GM13977 (cell line): ENCODE measurements at places on chromosomes 7 and 10.

DNA sequence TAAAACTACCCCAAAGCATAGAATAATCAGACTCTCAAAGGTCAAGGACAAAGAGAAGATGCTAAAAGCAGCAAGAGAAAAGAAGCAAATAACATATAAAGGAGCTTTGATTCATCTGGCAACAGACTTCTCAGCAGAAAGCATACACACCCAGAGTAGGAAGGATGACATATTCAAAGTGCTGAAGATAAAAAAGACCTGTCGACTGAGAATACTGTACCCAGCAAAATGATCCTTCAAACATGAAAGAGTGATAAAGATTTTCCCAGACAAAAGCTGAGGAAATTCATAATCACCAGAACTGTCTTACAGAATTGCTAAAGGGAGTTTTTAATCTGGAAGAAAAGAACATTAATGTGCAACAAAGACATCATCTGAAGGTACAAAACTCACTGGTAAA, 14.9 kb downstream of the KCNK18 start:
- no peak for DNase-seq

DNA sequence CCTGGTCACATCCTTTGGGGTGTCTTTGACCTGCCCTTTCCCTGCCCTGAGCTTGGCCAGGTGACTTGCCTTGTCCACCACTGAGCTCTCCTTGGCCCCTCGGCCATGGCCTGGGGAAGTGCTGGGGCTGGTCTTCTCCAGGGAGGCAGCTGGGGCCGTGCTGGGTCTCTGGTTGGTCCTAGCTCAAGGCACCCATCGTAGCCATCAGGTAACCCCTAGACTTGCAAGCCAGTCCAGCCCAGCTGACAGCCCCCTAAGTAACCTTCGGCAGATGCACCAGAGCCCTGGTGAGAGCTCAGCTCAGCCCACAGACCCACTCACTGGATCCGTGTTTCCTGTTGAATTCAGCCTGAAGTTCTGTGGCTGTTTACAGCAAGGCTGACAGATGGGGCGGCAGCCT, 176.2 kb upstream of the SHH start:
- DNase-seq, result no peak

GRCh38 chr7:74043523-74043951, 15.6 kb downstream of the ELN start:
- no peak for DNase-seq

DNA sequence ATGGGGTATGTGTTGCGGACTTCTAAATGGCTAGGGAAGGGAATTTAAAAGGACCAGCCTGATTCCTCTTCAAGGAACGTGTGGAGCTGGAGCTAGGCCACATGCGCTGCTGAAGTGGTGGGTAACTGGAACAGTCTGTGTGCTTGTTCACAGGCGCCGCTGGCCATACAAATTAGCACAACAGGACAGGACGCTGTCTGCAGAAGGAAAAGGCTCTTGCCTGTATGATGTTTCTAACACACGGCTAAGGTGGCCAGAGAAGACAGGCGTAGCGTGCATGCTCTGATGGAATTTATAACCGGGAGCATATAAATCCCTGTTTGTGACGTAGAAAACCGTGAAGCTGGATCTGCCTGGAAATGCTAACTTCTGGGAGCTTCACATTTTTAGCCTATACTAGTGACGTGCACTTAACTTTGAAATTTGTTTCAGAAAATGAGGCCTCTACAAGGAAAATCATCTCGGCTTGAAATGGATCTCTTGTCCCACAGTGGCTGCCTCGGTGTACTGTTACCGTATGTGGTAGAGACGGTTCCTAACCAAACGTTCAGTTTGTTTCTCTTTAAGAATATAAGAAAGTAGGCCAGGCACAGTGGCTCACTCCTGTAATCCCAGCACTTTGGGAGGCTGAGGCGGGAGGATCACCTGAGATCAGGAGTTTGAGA, 569.4 kb downstream of the PTPRN2 start:
- DNase-seq, result no peak

DNA sequence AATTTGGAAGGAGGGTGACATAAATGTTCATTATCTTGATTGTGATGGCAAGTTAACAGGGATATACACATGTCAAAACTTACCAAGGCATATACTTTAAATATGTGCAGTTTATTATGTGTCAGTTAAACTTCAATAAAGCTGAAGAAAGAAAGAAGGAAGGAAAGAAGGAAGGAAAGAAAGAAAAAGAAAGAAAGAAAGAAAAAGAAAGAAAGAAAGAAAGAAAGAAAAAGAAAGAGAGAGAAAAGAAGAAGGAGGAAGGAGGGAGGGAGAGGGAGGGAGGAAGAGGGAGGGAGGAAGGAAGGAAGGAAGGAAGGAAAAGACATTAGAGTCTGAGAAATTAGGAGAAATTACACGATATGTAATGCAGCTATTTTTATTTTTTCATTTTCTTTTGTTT, 15.9 kb upstream of the GSTK1 start:
- DNase-seq, result no peak

GRCh38 chr7:26348234-26348851, 56.7 kb downstream of the SNX10 start:
- DNase-seq, result no peak

DNA sequence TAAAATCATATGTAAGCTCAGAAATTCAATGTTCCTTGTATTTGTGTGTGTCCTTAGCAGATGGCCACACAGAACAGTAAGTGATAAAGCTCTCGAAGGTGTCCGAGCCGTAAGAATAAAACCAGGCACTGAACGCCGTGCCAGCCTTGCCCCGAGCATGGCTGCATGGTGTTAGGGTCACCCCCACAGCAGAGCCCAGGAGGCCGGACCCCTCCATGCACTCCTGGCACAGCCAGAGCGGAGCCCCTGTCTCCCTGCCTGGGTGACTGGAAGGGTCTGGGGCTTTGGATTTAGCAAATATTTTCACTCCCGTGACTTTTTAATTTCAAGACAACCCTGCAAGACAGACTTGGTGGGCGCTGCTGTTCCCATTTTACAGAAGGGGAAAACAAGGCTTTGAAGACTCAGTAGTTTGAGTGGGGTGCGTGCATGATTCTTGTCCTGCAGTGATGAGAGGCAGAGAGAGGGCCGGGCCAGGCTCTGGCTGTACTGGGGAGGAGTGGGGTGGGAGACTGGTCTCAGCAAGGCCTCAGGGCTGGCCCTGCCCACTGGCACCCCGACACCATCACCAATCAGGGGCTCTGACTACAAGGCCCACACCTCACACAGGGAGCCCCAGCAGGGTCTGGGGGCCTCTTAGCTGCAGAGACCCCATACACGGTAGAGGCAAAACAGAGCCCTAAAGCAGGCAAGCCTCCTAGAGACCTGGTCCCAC, 39.4 kb downstream of the VIPR2 start:
- DNase-seq, result no peak

DNA sequence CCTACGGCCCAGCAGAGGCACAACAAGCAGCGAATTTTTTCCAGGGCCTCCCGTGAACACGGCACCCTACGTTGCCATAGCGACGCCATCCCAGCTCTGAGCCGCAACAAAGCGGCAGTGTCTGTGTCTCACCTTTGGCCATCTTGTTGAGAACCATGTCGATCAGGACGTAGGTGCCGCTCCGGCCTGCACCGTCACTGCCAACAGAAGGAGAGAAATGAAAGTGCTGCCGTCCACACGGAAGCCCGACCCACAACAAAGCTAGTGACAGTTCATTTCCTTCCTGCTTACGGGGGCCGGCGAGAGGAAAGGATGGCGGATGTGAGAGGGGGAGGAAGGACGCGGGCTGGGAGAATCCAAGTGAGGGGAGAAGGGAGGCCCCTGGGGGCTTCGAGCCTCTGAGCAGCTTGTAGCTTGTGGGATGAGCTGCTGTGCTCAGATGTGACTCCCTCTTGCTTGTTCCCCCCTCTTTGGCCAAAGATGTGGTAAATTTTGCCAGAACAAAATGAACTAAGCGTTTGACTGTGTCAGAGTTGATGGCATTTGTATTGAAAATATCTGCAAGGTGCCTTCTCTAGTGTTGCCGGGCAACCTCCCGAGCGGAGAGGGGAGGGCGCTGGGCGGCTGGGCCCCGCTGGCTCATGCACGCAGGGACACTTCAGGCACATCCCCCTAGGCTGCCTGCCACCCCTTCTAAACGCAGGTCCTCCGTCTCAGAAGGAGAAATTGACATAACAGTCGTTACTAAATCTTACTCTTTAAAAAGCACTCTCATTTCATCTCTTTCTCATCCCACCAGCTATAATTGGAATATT, 232.2 kb downstream of the DNAJB6 start:
- no peak for DNase-seq

- no peak for DNase-seq
Observed at GRCh38 chr7:144118341-144118740, 4.6 kb upstream of the OR2A14 start.

DNA sequence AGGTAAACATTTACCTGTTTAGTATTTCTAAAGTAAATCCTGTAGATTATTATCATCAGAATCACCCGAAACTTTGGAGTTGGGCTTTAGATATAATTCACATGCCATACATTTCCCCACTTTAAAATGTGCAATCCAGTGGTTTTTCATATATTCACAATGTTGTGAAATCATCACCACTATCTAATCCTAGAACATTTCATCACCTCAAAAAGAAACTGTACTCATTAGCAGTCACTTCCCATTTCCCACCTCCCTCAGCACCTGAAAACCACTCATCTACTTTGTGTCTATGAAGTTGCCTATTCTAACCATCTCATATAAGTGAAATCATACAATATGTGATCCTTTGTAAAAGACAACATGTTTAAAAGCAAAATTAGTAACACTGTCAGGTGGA, 182.6 kb downstream of the FZD1 start:
- DNase-seq, result no peak

DNA sequence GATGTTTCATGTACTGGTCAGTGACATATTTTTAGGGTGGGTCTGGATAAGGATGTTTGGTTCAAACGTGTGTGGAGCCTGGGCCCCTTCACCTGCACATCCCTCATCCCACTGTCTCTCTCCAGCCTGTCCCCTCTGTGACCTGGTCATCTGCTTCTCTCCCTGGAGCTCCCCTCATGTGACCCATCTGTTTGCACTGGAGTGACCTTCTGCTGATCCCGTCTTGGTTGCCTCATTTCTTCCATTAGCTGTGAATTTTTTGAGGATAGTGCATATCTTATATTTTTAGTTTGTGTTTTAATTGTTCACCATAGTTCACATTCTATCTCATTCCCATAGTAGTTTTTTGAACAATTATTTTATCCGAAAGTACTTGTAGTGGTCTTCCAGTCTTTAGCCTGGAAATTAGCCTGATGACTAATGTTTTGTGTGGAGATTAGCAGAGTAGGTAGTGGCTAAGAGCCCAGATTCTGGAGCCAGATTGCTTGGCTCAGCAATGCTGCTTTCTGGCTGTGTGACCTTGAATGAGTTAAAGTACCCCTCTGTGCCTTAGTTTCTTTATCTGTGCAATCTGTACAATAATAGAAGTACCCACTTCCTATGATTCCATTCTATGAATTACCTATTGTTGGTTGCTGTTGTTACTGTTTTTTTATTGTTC, 224.5 kb downstream of the LRMDA start:
- no peak for DNase-seq

GRCh38 chr10:116427671-116428070, at the start of gene PNLIPRP3:
Gene PNLIPRP3 (plus strand): TSS chr10:116427847. CDS start chr10:116428013, 166 bp downstream.
- no peak for DNase-seq

- no peak for DNase-seq
Observed at GRCh38 chr7:5439209-5439571, 15.6 kb upstream of the TNRC18 start.

- no peak for DNase-seq
Observed at GRCh38 chr10:31935678-31936077, 7.0 kb upstream of the ARHGAP12 start.

DNA sequence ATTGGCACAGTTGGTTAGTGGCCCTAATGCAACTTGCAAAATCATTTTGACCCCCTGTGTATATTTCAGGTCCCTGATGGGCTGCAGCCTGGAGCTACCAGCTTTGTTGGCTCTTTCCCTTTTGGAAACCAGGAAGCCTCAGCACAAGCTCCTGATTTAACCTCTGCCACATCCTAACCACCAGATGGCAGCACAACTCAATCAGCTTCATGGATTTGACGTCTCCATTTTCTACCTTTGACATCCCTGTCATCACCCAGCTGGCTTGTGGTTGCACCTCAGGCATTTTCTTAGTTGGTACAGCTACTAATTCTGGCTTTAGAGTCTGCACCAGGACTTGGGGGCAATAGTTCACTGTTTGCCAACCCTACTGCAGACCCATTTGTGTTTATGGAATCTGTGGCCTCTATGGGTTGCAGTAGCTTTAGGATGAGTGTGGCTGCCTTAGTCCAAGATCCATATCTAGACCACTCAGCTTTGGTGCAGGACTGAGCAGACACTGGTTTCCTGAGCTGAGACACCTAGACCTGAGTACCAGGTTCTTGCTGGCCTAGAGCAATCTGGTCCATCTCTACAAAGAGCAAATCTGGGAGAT, 456.2 kb downstream of the REEP3 start:
- DNase-seq, result peak; percentile 68

GRCh38 chr7:34084651-34085050, 179.3 kb downstream of the BMPER start:
- no peak for DNase-seq

DNA sequence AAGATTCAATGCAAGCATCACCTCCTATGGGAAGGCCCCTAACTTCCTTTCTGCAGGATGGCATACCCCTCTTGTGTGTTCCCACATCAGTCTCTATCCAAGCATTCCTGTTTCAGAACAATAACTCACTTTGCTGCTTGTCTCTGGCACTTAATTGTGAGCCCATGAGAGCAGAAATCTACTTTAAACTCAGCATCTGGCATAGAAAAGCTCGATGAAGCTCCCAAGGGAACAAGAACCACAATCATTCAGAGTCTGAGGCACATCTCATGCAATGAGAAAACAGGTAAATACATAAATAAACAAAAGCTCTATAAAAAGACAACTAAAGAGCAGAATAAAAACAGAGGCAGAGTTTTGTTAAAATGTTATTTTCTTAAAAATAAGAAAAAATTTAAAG, 66.2 kb downstream of the VPS41 start:
- DNase-seq, result no peak

DNA sequence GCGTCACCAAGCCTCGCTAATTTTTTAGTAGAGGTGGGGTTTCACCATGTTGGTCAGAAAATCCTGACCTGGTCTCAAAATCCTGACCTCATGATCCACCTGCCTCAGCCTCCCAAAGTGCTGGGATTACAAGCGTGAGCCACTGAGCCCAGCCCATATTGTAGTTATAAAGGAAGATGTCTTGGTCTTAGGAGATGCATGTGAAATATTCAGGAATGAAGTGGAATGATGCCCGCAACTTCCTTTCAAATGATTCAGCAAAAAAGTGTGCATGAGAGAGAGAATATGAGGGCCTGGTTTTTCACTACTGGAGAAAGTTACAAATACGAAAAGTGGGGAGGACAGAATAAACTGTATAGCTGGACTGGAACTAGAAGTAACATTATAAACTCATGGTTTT, 15.9 kb downstream of the TMEM209 start:
- no peak for DNase-seq
